ENCODE measurements at places on chromosomes 4 and X.
A peak's percentile ranks its signal among the peaks of the same experiment; 100 is the strongest.

- DNase-seq, result peak; percentile 26
These were observed 31.5 kb upstream of the IL21 start for GRCh38 chr4:122652379-122652778.

DNA sequence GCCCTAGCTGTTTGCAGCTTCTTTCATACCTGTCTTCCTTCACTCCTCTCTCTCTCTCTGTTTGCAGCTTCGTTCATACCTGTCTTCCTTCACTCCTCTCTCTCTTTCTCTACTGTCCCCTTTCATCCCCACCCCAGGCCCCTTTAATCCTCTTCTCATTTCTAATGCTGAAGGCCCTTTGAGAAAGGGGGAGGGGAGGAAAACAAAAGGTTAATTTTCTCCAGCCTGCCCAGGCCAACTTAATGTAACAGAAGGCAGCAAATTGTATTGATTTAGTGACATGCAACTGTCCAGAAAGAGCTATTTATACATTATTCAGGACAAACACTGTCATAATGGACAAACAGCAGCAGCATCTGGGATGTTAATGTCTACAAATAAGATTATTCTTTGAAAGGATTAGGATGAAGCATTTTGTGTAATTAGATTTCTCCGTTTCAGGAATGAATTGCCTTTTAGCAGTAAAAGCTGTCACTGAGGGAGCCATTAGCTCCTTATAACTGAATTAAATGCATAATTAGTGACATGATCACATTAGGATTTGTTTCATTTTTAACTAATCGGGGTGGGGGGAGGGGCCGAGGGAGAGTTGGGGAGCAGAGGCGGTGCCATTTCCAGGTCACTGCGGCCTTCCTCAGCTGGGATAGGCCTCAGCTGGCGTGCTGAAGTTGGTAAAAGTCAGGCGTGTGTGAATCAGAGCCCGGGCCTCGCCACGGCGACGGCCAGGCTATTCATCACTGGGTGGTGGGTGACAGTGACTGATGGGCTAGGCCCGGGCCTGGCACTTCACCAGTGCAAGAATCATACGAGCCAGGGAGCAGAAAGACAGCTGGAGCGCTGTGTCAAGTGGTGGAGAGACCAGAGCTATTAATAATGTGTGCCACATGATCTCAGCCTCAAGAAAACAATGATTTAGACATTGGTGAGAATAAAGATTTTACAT is 174.5 kb downstream of the NKX6-1 start:
- DNase-seq, result no peak

DNA sequence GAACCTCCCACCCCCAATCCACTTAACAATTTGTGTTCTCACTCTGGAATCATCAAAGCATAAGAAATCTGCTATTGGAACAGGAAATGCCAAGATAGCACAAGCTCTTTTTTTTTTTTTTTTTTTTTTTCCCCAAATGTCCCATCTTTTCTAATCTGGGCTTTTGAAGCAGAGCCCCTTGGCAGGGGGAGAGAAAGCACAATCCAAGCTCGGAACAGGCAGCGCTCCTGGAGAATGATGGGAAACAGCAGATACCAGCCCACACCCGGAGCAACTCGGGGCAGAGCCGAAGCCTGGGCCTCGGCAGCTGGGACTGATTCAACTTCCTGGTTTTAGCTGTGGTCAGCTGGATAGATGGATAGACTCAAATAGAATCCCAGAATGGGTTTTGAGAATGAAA is 235.1 kb downstream of the QDPR start:
- DNase-seq, result no peak

DNA sequence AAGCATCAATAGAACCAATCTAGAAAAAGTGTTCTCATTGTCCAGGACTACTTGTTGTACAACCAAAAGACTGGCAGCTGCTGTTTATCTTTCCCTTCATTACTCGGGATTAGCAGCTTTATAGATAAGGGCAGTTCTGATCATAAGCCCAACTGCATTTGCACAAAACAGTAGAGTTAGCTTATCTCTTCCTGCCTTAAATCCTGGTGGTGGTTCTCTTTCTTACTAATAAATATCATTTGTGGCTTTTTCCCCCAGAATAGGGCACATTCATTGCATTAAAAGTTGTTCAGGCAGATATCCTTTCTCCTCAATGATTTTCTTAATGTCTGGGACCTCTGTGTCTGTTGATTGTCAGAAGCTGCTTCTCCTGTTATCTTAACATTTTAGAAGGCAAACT is 20.2 kb upstream of the RRAGB start:
- no peak for DNase-seq

DNA sequence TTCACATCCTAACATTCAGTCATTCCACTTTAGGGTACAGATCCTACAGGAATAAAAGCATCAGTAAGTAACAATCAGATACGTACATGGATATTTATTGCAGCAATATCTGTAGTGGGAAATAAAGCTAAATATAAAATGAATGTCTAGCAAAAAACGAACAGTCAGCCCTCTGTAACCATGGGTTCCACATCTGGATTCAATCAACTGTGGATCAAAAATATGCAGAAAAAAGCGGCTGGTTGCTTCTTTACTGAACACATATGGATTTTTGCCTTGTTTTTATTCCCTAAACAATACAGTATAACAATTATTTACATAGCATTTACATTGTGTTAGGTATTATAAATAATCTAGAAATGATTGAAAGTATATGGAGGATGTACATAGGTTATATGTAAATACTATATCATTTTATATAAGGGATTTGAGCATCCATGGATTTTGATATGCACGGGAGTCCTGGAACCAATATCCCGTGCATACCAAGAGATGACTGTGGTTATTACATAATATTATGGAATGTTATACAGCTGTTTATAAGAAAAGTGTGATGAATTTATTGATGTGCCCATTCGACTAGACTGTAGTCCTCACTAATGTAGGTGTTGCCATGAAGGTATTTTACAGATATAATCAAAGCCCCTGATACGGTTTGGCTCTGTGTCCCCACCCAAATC is 132.8 kb downstream of the ARHGEF9 start:
- no peak for DNase-seq

DNA sequence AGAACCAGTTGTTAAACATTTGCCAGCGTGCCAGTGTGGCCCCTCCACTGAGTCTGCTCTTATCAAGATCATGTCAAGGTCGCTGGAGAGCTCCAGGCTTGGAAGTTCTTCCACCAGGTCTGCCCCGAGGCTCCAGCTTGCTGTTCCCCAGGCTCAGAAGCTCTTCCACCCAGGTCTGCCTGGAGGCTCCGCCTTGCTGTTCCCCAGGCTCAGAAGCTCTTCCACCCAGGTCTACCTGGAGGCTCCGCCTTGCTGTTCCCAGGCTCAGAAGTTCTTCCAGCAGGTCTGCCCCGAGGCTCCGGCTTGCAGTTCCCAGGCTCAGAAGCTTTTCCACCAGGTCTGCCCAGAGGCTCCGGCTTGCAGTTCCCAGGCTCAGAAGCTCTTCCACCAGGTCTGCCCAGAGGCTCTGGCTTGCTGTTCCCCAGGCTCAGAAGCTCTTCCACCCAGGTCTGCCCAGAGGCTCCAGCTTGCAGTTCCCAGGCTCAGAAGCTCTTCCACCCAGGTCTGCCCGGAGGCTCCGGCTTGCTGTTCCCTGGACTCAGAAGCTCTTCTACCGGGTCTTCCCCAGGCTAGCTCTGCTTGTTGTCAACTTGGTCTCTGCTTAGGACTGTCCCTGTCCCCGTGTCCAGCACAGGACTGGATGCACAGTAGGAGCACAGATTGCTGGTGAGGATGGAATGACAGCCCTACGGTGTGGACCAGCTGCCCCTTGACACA is 54.4 kb downstream of the HMX1 start:
- DNase-seq, result no peak

DNA sequence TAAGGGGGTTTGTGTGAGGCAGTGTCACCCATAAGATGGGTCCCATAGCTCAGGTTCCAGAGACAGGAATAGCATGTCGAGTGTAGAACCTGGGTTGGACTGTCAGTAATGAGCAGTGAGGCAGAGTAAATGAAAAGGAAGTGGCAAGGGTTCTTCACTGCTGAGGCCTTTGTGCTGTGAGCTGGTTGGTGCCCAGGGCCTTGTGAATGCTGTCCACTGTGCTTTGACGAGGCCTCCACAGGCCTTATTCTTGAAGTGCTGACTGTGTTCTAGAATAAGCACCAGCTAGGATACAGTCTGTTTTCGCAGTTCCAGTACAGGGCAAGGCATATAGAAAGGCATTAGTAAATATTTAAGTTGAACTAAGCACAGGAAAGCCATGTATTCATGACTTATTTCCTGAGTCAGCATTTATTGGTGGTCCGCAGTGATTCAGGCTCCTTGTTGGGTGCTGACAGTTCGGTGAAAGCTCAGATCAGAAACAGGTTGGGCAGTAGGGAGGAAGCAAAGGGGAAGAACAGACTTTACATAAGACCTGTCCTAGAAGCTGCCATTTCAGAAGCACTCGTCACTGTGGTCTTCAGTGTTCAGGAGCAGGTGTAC is 25.6 kb upstream of the TADA2B start:
- no peak for DNase-seq

DNA sequence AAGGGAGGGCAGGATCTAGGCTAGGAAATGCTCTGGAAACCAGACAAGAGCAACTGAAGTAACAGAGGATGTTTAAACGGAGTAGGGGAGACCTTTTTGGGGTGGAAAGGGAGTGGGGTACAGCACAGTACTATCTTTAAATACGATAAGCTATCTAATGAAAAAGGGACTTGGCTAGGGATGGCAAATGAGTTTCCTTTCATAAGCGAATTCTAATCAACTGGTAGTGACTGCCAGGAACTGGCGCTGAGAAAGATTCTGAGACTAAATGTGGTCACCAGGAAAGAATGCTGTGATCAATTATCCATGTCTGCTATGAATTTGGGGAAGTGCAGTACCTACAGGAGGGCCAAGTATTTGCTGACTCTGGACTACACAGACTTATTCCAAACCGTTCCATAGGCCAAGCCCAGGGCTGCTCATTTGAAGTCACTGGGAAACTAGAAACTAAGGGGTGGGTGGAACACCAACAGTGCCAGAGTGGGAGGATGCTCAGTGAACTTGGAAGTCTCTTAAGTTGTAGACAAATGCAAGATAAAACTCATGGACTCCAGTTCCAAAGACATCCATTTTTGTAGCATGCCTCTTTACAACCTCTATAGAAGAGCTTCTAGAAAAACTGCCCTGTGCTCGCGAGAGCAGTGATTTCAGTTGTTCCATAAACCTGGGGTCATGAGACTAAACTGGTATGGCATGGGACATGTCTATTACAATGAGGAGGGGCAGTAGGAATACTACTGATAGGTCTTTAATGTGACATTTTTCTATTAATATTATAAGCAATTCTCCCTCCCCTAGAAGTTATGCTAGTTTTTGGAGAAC is 2.0 kb downstream of the TRAPPC2 start:
- DNase-seq, result no peak

DNA sequence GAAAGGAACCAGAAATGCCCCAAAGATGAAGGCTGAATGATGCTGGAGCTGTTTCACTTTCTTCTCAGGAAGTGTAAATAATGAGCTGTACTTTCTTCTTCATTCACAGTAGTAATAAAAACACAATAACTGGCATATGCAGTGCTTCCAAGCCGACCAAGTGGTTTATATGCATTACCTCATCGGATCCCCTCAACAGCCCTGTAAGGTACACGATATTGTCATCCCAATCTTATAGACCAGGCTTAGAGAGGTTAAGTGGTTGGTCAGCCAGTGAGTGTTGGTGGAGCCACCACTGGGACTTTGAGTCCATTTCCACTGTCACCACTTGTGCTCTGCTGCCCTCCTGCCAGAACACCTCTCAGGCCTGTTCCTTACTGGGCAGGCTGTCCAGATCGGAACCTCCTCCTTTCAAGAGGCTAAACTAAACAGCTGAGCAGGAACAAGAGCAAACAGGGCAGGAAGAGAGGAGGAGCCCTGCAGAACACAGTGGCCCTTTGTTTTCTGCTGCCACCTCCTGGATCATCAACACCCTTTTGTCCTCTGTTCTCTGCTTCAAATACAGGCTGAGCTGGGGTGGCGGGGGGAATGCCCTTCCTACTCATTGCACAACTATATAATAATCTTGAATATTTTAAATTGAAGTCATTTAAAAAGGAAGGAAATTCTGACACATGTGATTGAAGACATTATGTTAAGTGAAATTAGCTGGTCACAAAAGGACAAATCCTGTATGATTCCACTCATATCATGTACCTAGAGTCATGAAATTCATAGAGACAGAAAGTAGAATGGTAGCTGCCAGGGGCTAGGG is 112.5 kb upstream of the ATP6AP2 start:
- no peak for DNase-seq

DNA sequence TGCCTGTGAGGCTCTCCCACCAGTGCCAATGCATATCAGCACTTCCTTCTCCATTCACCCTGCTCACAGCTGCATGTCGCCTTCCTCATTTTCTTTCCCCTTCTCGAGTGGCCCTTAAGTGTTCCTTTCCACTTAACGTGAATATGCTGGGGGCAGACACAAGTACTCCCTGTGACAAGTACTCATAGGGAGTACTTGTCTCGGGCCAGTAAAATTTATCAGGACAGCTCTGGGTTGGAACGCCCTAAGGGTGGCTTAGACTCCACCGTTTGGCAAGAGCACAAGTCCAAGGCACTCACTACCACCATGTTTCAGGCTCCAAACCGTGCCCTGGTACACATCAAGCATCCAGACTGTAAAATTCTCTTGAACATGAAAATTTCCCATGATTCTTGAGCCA is 3.9 kb upstream of the LDOC1 start:
- DNase-seq, result no peak

DNA sequence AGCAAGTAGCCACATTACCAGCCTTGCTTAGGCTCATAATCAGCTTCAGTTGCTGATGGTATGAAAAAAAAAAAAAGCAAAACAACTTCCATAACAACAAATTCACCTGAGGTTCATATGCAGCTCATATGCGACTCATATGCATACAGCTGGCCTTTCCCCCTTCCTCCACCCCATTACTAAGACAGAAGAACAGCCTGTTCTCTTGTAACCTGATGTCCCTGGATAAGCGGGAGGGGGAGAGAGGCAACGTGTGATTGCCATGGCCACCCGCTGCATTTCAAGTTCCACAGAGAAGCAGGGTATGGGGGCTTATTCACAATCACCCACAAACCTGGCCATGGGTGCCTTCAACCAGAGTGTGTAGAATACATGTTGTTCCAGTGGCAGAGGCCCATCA is 95.1 kb upstream of the DGKK start:
- DNase-seq, result no peak

- DNase-seq, result no peak
These were observed 700.6 kb downstream of the NLGN4X start for GRCh38 chrX:5528057-5528456.

DNA sequence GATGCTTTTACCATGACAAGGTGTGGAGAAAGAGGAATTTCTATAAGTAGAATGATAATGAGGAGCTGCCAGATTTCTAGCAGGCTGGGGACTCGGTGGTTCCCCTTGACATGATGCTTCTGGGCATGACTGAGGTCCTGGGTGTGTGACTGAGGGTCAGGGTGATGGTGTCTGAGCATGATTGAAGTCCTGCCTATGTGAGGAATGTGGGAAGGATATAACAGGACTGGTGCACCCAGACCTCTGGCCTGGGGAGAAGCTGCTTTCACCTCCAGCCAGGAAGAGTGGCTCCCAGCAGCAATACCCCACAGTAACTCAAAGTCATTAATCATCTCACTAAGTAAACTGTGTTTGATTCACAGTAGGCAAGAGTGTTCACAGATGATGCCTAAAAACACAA is 17.4 kb downstream of the SORBS2 start:
- DNase-seq, result no peak

GRCh38 chr4:66160606-66161005 is 490.3 kb upstream of the EPHA5 start:
- DNase-seq, result no peak

- no peak for DNase-seq
These were observed 7.1 kb downstream of the SLC49A3 start for GRCh38 chr4:681736-682451.
